ENCODE measurements at places on chromosomes 6 and 20. TPM values are rescaled to one million over a fixed set of nuclear protein-coding genes. Genes with fewer than 3 reads are reported as not detected.

The RNF182 gene
- total RNA-seq, result not detected

The PLTP gene
- 0.82 TPM for total RNA-seq

The SLC22A2 gene
- total RNA-seq, result not detected

The GPLD1 gene
- total RNA-seq, result 0.10 TPM
